ENCODE measurements at places on chromosomes 5 and 9.

GRCh38 chr9:132044176-132044875, 35.3 kb downstream of the MED27 start:
- no peak for DNase-seq

DNA sequence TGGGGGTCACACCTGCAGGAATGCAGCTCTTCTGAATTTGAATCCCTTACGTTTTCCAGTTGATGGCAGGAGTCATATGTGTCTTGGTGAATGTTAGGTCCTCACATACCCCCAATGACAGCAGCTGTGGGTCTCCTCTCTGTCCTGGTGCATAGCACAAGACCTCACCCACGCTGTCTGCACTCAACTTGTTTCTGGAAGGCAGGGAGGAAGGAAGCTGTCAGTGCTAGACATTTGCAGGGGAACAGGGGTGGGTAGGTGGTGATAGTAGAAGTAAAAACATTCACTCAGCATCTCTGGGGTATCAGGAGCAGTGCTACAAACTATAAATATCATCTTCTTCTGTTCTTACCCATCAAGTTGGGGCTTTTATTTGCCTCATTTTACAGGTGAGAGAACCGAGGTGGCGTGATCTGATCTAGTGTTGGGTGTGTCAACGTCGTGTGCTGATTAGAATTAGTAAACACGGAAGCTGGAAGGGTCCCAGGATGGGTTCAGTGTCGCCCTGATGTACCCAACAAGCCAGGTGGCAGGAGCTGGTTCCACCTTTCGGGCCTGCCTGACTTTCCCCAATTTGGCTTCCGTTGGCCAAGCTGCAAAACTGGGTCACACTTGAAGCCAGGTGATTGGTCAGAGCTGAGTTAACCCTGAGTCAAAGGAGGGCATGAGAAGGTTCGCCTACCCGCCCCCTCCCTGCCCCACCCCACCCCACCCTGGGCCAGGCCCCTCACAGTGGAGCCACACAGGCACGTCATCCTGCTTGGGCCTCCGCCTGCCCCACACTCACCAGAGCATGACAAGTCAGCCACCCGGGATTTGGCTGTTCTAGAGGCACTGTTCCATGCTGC, 15.8 kb downstream of the ERGIC1 start:
- no peak for DNase-seq

GRCh38 chr5:106489004-106489403, 1181.7 kb downstream of the EFNA5 start:
- DNase-seq = no peak

- no peak for DNase-seq
Measured at GRCh38 chr5:76234665-76235064, 151.5 kb downstream of the SV2C start.

GRCh38 chr9:34114436-34114835, 12.1 kb downstream of the DCAF12 start:
- DNase-seq = no peak

DNA sequence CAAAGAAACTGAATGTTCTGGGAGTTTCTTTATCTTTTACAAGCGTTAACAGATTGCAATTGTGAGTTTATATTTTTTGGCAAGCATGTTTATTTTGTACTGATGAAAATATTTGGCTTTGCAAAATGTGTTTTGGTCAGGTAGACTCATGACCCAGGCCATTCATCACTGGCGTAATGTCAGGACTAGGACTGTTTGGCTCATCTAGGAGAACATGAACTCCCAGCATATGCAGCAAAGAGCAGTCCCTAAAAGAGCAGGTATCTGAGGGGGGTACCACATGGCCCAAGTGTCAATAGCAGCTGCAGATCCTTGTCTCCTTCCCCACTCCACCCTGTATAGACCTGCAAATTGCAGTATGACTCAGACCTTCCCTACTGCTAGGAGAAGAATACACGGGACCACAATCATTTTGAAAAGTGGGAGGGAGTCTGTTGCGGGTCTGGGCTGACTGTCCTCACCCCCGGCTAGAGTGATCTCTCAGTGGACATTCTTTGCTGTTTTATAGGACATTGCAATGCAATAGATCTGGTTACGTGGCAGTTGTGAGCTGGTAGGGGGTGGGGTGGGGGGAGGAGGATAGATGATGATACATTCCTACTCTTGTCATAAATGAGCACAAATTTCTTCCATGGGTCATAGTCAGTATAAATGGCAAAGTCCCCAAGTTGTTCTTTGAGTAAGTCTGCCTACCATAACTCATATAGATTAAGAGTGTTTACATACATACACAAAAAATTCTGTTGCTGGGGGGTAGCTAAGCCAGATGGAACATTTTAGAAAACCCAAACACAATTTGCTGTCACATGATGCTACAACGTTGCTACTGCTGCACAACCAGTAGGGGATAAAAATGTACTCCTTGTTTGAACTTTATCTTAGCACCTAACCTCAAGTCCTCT, 20.8 kb upstream of the SNCAIP start:
- DNase-seq = peak; percentile 29

GRCh38 chr5:97010606-97011005, 74.7 kb downstream of the LNPEP start:
- no peak for DNase-seq

DNA sequence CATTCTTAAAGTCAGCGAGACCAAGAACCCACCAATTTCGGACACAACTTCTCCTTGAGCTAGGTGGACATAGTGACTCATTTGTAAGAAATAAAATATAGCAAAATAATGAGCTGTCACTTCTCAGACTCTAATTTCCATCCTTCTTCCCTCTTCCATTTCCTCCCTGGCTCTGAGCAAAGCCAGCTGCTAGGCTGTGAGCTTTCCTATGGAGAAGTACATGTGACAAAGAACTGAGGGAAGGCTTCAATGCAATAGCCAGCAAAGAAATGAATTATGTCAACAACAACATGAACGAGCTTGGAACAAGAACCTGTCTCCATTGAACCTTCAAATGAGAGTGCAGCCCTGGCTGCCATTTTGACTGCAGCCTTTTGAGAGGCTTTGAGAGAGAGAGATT, 25.9 kb upstream of the SELENOP start:
- no peak for DNase-seq

GRCh38 chr9:99808454-99808853, 13.2 kb upstream of the NR4A3 start:
- DNase-seq = no peak

- DNase-seq = no peak
Measured at GRCh38 chr9:38158628-38159027, 89.6 kb upstream of the SHB start.

GRCh38 chr9:91146391-91147019, 215.2 kb downstream of the AUH start:
- DNase-seq = no peak

- no peak for DNase-seq
Measured at GRCh38 chr5:16666883-16667398, 50.1 kb upstream of the RETREG1 start.

DNA sequence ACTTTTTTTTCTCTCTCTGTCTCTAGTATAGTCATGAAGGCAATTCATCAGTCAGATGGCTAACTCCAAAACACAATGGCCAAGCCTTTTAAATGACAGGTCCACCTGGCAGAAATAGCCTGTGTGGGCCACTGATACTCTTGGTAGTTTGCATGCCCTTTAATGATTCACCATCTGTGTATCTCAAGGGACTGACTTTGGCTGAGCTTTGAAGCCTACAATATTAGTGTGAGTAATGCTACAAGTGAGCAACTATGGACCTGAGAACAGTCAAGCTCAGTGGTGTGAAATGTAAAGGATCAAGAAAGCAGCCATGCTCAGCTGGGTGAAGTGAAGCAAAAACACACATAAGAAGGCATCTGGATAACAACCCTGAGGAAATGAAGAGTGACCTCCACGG, 506.9 kb downstream of the TLE1 start:
- peak; percentile 38 for DNase-seq

- DNase-seq = no peak
Measured at GRCh38 chr9:38289236-38289865, 103.2 kb upstream of the ALDH1B1 start.

DNA sequence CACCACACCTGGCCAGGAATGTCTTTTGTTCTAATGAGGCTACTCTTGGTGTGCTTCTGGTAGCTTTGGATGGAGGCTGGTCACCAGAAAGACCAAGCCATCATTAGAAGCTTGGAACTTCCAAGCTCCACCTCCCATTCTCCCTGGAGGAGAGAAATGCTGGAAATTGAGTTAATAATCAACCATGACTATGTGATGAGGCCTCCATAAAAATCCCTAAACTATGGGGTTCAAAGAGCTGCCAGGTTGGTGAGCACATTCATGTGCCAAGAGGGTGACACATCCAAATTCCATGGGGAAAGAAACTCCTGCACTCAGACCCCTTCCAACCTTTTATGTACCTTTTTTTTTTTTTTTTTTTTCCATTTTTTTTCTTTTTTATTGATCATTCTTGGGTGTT, 105.5 kb upstream of the SPATA31C2 start:
- DNase-seq = no peak

DNA sequence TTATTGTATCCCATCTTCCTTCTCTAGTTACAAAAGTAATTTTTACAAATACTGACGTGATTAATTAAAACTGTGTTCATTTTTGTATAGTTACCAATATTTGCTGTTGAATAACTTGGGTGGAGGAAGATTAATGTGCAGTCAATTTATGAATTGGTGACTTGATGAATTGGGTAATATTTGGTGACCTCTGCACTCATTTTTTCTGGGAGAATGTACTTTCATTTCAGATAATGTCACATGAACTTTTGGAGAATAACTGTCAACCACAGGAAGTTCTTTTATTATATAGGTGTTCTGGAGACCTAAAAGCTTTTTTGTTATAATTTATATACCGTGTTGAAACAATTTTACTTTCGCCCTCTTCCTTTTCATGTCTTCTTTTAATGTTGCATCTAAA, 26.4 kb upstream of the FKTN start:
- DNase-seq = no peak

DNA sequence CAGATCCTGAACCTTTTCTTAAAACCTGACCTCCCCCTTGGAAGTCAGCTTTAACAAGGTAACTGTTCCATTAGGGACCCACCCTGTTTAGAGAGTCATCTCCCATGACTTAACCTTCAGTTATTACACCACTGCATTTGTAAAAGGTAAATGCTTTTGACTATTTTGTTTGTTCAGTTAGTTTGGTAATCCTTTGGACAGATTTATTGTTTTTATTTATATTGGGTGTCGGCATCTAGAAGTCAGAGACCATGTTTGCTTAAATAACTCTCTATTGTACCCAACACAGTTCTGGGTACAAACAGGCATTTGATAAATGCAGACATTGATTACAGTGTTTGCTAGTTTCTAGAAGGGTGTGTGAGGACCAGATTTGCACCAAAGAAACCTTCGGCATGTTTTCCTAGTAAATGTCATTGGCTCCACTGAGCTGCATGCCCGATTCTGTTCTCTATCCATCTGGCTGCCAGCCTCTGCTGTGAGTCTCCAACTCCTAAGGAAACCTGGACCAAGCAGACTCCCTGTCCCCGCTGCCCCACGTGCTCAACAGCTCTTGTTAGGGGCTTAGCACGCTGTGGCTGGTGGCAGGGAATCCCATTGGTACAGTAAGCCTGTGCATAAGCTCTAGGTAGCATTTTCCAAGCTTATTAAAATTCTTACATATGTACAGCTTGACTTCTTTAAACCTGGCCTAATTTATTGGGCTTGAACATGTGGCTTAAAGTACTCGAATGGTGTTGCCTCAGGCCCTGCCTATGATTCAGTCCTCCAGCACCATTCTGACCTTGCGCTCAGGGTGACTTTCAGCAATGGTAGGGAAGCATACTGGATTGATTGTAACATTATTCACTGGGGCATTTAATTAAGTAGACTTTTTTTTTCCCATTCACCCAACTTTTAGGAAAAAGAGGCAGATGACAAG, 6.6 kb downstream of the PCBD2 start:
- no peak for DNase-seq

DNA sequence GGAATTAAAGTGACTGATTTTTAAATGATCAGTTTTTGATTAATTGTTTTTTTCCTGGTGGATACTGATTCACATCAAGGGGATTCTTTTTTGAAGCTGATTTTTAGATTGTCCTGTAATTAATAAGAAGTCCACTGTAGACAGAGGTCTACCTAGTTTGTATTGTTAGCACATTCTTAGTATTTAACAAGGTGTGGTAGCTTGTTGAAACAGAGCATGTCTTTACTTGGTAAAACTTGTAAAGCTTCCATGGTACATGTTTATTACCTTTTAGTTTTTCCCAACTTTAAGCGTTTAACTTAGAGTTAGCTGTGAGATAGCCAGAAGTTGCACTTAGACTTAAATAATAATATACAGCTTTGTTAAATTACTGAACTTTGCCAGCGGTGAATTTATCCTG, 1.5 kb downstream of the BTF3 start:
- no peak for DNase-seq

DNA sequence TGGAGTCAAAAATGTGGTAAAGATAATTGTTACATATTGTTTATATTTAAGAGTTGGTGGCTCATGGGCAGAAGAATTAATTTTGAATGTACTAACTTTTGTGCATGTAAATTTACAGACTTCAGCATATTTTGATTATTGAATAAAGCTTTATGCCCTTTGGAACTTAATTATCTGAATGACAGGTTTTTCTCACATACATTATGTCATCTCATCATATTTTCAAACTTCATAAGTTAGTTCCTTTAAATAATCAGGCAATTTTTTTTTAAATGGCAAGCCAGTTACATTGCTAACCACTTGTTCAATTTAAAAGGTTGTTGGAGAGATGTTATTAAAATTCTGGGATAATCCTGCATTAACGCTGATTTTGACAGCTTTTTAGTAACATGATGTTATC, 184.6 kb upstream of the EDIL3 start:
- no peak for DNase-seq

DNA sequence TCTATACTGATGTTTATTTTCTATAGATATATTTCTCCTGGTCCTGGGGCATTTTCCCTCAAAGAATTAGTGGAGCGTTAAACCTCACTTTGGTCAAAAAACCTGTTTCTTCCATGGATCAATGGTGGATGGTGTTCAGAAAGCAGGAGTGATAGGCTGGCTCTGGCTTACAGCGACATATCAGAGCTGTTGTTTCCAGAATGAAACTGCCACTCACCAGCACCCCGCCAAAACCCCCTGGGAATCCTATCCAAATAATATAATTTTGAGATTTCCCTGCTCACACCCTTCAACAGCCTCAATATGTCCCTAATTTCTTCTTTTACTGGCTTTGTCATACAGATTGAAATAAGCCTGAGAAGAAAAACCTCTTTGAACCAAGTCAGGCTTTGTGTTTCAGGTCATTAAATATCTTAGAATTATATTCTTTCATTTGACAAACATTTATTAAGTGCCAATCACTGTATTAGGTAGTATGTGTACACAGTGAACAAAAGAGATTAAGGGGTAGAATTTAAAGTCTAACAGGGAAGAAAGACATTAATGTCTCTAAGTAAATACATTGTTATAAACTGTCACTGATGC, 144.5 kb upstream of the GPR151 start:
- no peak for DNase-seq

- no peak for DNase-seq
Measured at GRCh38 chr5:40033009-40033408, 608.2 kb upstream of the DAB2 start.

- no peak for DNase-seq
Measured at GRCh38 chr5:158812408-158812807, 287.3 kb downstream of the EBF1 start.

DNA sequence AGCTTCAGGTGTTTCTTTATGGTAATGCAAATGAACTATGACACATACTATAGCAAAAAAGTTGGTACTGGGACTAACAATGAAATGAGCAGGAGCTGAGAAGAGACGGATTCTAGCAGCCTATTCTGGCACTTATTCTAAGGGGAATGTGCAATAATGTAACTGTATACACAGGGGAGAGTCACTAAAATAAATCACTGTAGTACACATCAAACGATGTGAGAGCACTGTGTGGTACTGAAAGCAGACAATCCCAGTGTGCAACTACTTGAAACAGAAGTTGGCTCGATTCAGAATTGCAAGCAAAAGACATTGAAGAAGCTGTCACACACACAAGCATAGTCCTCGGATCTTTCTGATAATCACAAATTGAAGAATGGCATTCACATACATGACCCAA, 1713.0 kb upstream of the CDH9 start:
- no peak for DNase-seq

Data from SJSA1 (cell line).